ENCODE measurements at places on chromosomes 12 and 14.

- no peak for DNase-seq
Observed at GRCh38 chr14:103696466-103697071, 18.7 kb downstream of the XRCC3 start.

- DNase-seq: no peak
Observed at GRCh38 chr12:114744691-114745090, 60.7 kb upstream of the TBX3 start.

- DNase-seq: no peak
Observed at GRCh38 chr12:13534242-13534641, 337.7 kb downstream of the EMP1 start.

GRCh38 chr12:53579545-53579955, 46.6 kb downstream of the ATF7 start:
- DNase-seq: no peak

- DNase-seq: no peak
Observed at GRCh38 chr14:50354527-50354926, 42.2 kb downstream of the CDKL1 start.
